ENCODE measurements at places on chromosomes 12 and 14.

- no peak for DNase-seq
These were observed 355.5 kb downstream of the KCNH5 start for GRCh38 chr14:62689733-62690132.

DNA sequence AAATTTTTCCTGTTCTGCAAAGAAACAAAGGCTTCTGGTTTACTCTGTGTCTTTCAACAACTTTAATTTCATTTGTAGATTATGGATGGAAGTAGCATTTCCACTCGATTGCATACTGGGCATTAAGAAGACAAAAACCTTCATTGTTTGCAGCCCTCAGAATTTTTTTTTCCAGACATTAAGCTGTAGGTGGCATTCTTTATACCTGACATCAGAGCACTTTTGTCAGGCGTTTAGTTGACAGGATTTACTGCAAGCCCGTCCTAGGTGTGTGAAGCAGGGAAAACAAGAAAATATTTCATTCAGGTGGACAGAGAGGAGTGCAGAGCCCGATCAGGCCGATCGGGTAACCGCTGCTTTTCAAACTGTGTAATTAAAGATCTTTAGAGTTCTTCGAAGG, 107.5 kb downstream of the TMEM260 start:
- no peak for DNase-seq

- DNase-seq, result no peak
These were observed 8.3 kb upstream of the KLHL42 start for GRCh38 chr12:27771481-27772327.

- DNase-seq, result no peak
These were observed 9.7 kb upstream of the RIN3 start for GRCh38 chr14:92503756-92504491.

- DNase-seq, result no peak
These were observed 125.8 kb upstream of the AVPR1A start for GRCh38 chr12:63276537-63277365.

GRCh38 chr12:117792471-117792870, 176.3 kb downstream of the KSR2 start:
- no peak for DNase-seq

GRCh38 chr14:82420871-82421270, 887.2 kb upstream of the SEL1L start:
- no peak for DNase-seq
